ENCODE measurements at places on chromosomes 12 and 14.

DNA sequence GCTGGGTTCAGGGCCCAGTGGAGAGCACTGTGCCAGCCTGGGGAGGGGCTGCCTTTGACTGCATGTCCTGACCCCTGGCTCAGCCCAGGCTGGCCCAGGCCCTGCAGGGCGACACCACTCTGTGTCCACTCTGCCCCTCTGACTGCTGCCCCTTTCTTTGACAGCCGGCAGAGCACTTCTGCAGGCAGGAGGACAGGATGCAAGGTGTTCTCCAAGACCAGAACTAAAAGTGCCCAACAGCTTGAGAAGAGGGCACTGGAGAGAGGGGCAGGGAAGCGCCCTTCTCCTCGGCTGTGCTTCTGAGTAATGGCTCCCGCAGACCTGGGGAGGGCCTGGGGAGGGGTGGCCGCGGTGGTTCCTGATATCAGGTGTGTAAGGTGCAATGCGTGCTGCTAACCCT lies 72.7 kb downstream of the WDR20 start:
- DNase-seq = no peak

DNA sequence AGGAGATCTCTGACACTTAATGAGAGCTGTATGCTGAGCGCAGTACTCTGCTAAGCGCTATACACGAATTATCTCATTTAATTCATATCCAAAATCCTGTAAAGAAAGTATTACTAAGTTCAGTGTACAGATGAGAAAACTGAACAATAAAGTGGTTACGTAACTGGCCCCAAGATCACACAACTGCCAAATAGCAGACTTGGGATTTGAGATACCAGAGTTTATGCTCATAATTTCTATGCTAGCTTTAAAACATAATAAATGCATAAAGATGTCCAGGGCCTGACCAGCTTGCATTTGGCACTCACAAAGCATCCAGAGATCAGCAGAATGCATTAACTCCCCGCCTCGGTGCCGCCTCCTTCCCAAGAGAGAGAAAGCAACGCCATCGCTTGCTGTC lies 83.2 kb upstream of the PWP1 start:
- no peak for DNase-seq

- no peak for DNase-seq
These were observed 3.7 kb upstream of the SLC15A5 start for GRCh38 chr12:16281157-16281556.

DNA sequence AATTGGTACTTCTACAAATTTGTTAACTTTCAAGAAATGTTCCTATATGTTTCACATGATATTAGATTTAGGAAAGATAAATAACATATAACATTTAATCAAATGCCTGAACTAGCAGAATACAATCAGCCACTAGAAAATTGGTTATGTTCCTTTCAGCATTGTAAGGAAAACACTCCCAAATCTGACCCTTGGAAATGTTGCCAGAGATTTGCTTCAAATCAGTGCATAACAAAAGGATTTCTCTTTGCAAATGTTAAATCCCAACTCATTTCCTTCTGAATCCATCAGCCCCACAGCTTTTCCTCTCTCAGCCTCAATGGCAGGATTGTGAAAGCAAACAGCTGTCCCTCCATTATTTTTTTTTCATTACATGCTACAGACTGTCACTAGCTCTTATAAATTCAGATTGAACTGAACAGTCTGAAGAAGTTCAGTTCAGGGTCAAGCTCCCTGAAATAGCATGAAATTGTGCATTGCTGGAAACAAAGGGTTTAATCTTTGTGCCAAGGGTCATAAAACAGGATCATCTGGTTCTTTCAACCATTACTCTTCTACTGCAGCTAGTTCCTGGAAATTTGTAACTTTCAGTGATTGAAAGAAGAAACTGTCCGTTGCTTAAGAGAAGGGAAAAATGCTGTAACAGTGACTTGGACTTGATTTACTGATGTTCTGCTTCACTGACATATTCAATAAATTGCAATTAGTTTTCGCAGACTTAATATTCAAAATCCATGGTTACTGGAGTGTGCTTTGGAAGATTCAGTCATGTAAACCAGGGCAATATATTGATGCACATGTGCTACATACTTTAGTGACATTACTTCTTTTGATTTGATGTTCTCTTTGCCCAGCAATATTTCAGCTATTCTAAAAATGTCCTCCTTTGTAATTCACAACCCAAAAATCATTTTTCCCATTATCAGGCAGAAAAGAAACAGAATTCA lies 246.4 kb downstream of the RPL10L start:
- DNase-seq = no peak

- DNase-seq = no peak
These were observed 80.4 kb downstream of the DAAM1 start for GRCh38 chr14:59268858-59269257.

DNA sequence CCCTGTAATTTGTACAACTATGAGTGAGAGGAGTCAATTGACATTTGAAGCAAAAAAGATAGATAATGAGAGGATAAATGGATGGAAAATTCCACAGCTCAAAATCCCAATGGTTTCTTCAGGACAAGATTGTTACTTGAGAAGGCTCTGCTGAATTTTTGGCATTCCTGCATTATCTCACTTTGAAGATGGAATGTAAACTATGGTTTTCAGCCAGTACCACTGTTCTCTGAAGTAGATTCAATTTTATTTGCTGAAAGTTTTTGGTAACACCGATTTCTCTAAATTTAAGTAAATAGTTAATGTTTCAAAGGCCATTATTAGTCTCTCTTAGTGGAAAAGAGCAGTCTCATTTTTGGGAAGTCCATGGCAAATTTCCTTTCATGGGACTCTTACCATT lies 121.9 kb upstream of the SLC38A2 start:
- no peak for DNase-seq

DNA sequence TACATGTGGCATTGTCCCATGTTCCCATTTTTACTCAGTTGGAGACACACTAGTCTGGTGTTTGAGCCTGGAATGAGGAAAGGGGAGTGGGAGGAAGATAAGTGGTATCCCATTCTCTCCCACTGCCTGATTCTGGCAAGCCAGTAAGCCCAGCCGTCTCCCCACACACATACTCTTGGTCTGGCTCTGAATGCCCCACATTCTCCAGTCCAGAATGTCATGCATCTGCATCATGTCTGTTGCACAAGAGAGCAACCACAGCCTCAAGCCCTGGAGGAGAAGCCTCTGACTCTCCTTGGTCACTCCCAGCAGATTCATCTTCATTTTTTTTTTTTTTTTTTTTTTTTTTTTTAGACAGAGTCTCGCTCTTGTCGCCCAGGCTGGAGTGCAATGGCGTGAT lies 48.0 kb downstream of the DRAM1 start:
- DNase-seq = no peak

DNA sequence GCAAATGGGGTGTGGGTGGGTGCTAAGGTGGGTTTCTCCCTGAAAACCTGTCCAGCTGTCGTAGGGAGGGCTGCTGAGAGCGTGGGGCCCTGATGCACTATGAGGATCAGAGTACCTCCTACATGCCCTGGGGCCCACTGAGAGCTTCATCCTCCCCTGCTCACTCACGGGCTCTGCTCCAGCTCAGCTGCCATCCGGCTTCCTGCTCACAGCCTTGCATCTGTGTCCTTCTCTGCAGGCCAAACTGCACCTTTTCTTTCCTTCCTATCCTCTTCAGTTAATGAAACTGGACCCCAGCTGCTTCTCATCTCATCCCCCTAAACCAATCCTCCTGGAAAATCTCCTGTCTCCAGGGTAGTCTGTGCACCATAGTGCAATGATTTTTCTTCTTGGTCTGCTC lies 22.2 kb upstream of the GPRC5D start:
- no peak for DNase-seq

GRCh38 chr12:8038659-8039114 lies 6.2 kb downstream of the FOXJ2 start:
- no peak for DNase-seq

- no peak for DNase-seq
These were observed 56.1 kb downstream of the SLC17A8 start for GRCh38 chr12:100413001-100413400.

GRCh38 chr12:71010143-71010479 lies 89.6 kb upstream of the PTPRR start:
- no peak for DNase-seq

GRCh38 chr14:70654632-70655031 lies 12.9 kb downstream of the TTC9 start:
- DNase-seq = no peak

- no peak for DNase-seq
These were observed 60.8 kb upstream of the HSPB8 start for GRCh38 chr12:119117936-119118335.

GRCh38 chr12:93407054-93407962 lies 29.6 kb downstream of the NUDT4 start:
- no peak for DNase-seq

GRCh38 chr12:84696908-84697540 lies 215.6 kb downstream of the SLC6A15 start:
- DNase-seq = no peak

DNA sequence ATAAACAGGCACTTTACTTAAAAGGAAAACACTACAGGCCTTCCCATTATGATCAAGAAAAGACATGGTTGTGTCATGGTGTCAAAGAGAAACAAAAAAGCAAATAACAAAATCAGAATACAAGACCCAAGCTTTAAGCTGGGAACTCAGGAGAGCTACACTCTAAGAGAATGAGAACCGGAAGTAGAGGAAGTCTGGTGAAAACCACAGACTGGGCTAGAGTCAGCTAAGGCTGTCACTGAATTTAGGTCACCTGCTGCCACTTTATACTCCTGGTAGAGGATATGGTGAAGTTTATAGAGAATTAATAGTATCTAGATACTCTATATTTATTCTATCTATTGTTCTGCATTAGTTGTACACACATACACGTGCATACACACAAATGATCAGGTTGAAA lies 971.7 kb downstream of the FLRT2 start:
- no peak for DNase-seq

DNA sequence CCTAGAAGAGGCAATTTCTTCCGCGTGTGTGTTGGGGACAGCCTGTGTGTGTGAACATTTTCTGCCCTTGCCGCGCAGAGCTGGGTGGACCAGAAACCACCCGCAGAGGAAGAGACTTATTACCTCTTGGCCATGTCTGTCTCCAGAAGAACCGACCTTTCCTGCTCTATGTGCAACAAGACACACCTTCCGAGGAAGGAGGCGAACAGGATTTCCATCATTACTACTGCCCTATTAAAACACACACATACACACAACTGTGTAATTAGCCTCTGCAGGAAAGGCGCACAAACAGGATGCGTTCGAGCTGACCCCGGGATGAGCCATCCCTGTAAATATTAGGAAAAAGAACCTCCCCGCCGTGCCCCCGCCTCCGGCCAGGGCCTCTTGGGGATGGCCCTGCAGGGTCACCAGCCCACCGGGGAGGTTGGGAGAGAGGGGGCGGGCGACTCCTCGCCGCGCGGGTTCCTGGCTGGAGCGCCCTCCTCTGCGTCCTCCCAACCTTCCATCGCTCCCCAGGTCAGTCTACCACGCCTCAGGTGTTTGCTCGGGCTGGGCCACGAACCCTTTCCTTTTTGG lies 484 bp upstream of the PRKCH start:
- no peak for DNase-seq

DNA sequence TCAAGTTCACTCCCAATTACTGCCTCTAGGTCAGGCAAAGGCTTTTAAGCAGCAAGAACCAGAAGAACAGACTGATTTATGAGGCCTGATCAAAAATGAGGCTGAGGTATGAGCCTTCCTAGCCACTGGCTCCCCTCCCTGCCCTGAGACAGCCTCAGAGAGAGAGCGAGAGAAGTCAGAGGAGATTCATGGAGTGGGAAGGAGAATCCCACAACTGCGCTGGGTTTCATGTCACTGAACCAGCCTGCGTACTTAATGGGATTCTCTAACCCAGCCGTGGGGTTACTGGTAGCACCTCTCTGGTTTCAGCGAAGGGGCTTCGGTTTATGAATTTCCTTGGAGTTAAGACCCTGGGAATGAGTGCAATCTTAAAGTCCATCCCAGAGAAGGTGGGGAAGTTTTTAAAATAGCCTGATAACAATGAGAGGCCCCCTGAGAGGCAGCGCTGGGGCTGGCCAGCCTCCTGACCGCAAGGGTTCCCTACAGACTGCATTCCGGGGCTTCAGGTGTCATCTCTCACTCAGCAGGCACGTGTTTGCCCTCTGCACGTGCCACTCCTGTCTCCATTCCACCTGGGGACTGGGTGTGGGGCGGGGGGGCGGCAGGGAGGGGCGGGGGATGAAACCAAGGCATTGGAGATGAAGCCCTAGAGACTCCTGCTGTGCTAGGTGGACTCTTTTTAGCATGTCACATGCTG lies 6.1 kb upstream of the GPRC5A start:
- DNase-seq = no peak

GRCh38 chr12:94209240-94209639 lies 60.9 kb downstream of the PLXNC1 start:
- no peak for DNase-seq

GRCh38 chr12:52531566-52532300 lies 11.5 kb upstream of the KRT5 start:
- no peak for DNase-seq

DNA sequence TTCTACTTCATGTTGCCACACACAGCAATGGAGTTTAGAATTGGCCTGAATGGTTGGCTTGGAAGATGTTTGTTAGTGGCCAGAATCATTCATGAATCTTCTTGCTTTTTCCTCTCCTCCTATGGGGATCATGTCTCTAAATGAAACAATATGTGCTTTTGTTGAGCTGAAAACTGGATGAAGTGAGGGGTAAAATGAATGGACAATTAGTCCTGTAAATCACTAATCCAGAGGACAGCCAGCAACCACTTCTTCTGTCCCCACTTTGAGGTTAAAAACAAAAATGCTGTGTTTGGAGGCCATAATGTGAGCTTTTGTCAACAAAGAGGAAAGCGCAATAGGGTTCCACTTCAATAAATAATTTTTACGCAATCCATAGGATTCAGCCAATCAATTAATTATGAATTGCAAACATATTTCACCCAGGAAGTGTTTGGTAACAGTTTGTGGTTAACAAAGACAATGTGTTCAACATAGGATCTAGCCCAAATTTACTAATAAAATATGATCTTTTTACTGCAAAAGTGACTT lies 30.3 kb upstream of the AMIGO2 start:
- no peak for DNase-seq

DNA sequence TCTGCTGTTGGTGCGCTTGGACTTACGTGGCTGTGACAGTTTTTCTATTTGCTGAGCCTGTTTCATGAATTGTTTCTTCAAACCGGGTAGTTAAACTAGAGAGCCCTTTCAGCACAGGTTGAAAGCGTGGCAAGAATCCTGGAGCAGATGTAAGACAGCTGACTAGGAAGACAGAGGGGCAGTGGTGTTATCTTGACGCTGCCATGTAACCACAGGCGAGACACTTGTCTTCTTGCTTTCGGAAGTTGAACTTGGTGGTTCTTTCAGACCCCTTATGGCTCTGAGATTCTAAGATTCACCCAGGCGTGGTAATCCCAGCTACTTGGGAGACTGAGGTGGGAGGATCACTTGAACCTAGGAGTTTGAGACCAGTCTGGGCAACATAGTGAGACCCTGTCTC lies 4.3 kb downstream of the EMP1 start:
- no peak for DNase-seq

GRCh38 chr12:66195242-66195641 lies 6.2 kb downstream of the IRAK3 start:
- DNase-seq = no peak

All from stimulated activated CD8-positive, alpha-beta memory T cell treated with anti-CD3 and anti-CD28 coated beads, Interleukin-7, amount 100 ng/mL, for 1 hour (primary cell).